AG08396 (cell line): ENCODE measurements at places on chromosomes 6 and 20.
A peak's percentile ranks its signal among the peaks of the same experiment; 100 is the strongest.

- no peak for DNase-seq
Observed at GRCh38 chr6:83199173-83199862, 6.2 kb downstream of the RWDD2A start.

GRCh38 chr6:15551798-15552197 is 111.0 kb downstream of the DTNBP1 start:
- no peak for DNase-seq

GRCh38 chr20:61904456-61904855 is 161.2 kb downstream of the TAF4 start:
- DNase-seq, result no peak

- no peak for DNase-seq
Observed at GRCh38 chr6:131208787-131209186, 73.5 kb downstream of the AKAP7 start.

DNA sequence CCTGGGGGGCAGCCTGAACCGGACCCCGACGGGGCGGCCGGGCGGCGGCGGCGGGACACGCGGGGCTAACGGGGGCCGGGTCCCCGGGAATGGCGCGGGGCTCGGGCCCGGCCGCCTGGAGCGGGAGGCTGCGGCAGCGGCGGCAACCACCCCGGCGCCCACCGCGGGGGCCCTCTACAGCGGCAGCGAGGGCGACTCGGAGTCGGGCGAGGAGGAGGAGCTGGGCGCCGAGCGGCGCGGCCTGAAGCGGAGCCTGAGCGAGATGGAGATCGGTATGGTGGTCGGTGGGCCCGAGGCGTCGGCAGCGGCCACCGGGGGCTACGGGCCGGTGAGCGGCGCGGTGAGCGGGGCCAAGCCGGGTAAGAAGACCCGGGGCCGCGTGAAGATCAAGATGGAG is 636 bp downstream of the SRF start:
- no peak for DNase-seq

DNA sequence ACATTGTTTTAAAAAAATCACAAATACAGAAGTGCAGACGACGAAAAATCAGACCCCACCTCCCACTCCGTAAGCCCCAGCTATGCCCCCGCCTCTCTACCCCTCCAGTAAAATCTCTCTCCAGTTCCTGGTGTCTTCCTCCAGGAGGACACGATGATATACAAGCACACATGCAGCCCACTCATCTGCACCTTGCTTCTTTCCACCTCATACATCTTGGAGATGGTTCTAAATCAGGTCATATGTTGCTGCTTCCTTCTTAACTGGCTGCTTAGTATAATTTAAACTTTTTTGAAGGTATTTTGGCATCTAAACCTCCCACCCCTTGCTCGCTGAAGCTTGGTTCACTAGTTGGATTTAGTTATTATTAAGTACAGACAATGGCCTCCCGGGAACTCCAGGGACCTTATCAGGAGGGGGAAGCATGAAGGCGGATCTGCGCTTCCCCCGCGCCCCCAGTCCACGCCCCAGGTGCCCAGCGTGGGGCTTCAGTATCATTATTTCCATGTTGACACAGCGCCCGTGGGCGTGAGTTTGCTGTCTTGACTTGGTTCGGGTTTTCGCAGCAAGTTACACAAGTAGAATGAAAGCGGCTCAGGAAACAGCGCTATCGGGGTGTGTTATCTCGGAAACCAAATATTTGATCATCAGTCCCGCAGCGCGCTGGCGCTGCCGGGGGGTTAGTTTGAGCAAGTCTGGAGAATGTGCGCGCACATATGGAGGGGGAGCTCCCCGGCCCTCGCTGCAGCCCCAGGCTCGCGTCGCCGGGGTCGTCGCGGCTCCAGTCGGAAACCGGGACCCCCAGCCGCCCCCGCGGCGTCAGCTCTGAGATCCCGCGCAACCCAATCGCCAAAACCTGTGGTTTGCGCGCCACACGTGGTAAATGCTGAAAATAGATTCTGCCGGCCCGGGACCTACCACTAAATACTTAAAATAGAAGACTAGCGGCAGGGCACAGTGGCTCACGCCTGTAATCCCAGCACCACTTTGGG is 2.3 kb downstream of the BMP7 start:
- no peak for DNase-seq

DNA sequence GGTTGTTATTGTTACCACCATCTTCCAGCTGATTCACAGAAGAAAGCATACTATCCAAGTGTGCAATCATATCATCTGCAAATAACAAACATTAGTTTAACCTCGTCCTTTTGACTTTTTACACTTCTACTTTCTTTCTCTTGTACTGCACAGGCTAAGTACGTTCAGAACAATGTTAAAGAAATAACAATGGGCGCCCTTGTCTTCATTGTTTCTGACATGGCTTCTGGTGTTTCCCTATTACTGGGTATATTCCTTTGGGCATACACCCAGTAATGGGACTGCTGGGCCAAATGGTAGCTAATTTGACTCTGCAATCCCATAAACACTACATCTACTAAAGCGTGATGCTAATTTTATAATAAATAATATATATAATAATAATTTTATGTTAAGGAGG is 146.7 kb downstream of the GJA10 start:
- DNase-seq, result no peak

DNA sequence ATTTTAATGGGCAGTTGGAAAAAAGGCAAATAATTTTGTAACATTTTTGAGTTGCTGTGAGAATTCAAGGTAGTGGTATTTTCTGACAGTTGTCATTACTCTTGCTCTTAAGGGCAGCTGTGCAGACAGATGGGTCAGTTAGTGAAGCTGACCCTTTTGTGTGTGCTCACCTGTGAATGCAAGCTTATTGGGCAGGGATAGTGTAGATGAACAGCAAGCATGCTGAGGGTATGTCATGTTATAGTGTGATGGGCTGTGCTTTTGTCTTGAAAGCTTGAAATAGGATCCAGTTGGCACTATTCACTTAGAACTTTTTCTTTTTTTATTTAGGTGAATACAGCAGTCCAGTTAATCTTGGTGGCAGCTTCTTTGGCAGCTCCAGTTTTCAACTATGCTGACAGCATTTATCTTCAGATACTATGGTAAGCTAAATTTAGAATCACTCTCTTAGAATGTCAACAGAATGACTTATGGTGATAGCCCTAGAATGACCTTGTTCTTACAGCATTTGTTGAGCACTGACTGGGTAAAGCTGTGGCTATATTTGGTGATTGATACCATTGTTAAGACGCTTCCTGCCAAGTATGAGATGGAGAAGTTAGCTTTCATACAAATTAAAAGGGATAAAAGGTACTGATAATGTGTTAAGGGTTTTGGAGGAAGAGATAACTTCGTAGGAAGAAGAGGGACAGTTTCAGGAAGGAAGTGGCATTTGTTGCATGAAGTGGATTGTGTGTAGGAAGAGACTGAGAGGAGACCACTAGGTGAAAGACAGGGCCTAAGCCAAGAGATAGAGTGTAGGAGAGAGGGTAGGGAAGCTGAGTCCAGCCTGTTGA is 19.5 kb downstream of the LRRN4 start:
- DNase-seq, result peak; percentile 32

GRCh38 chr20:21053002-21053762 is 53.0 kb downstream of the LINC00237 start:
- DNase-seq, result no peak

DNA sequence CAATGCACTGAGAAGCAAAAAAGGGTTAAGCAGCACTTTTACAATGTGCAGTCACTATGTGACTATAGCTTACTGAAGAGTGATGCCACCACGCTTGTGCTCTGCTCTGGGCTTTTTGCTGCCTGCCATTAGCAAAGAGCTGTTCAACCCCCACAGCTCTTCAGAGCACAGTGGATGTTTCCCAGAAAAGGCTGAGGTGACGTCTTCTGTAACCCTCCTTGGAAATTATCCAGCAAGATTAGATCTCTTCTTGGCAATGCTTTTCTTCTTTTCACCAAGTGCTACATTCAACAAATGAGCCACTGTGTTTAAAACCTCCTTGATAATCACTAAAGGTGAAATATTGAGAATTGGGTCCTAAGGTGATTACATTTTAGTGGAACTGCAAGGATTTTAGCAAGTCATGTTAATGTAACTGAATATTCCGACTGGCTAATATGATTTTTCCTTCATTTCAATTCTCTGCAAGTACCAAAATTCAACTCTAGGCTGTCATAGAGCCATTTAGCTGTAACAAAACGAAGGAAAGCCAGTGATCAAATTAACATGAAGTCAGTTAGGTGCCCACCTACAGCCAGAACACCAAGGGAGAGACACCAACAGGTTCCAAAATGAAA is 34.9 kb downstream of the ELOVL5 start:
- no peak for DNase-seq

DNA sequence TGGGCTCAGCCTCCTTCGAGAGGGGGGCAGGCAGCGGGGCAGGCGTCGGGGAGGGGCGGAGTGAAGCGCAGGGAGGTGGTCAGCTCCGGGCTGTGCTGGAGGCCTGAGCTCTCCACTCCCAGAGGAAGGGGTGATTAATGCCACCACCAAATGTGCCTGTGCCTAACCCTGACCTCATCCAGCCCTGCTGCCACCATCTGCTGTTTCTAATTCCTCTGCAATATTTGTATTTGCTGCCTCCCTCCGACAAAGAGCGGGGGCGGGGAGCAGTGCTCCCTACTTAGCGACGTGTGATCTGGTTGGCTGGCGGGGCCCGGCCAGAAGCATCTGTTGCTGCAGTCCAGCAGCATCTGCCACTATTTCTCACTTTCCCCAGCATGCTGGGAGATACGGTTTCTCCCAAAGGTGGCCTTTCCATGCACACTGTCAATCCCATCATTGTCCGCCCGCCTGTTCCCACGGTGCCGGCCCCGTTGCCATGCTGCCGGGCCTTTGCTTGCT is 47.0 kb downstream of the DLL1 start:
- DNase-seq, result no peak

DNA sequence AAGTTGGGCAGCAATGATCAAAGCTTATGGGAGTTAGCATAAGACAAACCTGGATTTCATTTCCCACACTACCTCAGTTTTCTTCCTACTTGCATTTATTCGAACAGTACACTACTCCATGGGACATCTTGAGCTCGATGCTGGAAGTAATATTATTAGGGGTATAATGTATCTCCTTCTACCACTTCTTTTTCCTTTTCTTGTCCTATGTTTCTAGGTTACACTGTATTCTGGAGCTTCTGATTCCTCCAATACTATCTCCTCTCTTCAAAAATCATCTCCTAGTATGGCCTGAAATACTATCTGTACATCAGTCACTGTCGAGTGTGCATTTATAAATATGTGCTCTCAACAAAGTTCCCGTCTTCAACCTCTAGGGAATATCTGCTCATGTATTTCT is 124.4 kb downstream of the MAP7 start:
- no peak for DNase-seq
